ENCODE measurements at places on chromosomes 2 and 18. TPM values are rescaled to one million over a fixed set of nuclear protein-coding genes. Genes with fewer than 3 reads are reported as not detected.

Gene TCF23
- 0.70 TPM for polyA plus RNA-seq

- DNase-seq, result no peak
These were observed 432.7 kb downstream of the IRS1 start for GRCh38 chr2:226366920-226367319.

DNA sequence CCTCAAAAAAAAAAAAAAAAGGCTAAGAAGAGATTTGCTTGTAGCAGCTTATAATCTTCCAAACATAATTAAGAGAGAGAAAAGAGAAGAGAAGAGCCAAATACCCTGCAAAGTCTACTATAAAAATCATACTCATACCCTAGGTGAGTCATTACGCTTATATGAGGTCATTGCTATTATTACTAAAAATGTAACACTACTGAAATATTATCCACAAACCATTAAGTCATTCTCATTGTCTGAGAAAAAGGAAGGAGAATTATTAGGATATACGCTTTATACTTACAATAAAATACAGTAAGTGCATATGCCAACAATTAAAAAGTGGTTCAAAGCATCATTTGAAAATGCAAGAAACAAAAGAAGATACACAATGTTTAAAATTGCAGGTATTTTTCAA lies 66.5 kb downstream of the COLEC12 start:
- DNase-seq, result no peak

DNA sequence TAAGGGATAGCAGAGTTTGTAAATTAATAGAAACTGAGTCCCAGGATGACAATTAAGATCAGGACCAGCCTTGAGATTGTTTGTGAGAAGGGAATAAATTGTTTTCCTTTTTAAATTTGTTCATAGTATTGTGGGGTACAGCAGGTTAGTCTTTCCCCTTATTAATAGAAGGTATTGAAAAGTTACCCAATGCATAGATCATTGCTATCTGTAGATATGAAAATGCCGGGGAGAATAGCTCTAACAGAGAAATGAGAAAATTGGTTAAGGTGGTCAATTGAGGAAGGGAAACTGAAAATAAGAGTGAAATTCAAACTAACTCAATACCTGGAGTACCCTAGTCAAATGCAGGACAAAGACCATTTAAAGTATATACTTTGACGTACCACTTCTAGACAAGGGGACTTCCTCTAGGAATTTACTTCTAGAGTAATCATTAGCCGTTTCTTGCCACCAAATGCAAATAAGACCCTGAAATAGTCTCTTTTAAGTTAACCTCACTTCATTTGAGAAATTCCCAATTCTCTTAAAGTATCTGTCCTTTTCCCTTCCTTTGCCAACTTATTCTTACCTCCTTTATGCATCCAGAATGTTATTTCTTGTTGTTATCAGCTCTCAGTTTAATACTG lies 1224.4 kb upstream of the LRRTM1 start:
- no peak for DNase-seq

Gene ZNF385B
- 11.5 TPM for polyA plus RNA-seq

Gene MRO
- 2.6 TPM for polyA plus RNA-seq

DNA sequence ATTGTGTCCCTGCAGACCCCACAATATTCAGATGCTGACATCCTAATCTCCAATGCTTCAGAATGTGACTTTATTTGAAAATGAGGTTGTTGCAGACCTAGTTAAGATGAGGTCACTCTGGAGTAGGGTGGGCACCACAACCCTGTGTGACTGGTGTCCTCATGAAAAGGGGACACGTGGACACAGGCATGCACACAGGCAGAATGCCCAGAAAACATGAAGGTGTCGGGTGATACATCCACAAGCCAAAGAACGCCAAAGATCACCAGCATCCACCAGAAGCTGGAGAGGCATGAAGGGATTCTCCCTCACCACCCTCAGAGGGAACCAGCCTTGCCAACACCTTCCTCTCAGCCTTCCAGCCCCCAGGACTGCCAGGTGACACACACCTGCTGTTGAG lies 69.3 kb downstream of the AFF3 start:
- DNase-seq, result no peak

Gene COLEC11
- polyA plus RNA-seq, result 4.5 TPM

- no peak for DNase-seq
These were observed 312.4 kb upstream of the SPHKAP start for GRCh38 chr2:228493852-228494251.

DNA sequence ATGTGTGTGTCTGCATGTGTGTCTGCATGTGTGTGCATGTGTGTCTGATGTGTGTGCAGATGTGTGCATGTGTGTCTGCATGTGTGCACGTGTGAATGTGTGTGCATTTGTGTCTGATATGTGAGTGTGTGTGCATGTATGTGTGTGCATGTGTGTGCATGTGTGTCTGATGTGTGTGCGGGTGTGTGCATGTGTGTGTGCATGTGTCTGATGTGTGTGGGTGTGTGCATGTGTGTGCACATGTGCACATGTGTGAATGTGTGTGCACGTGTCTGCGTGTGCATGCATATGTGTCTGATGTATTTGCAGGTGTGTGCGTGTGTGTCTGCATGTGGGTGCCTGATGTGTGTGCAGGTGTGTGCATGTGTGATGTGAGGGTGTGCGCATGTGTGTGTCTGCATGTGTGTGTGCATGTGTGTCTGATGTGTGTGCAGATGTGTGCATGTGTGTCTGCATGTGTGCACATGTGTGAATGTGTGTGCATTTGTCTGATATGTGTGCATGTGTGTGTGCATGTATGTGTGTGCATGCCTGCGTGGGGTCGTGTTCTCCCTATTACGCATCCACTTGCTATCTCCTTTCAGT lies 470.1 kb upstream of the HS6ST1 start:
- no peak for DNase-seq

DNA sequence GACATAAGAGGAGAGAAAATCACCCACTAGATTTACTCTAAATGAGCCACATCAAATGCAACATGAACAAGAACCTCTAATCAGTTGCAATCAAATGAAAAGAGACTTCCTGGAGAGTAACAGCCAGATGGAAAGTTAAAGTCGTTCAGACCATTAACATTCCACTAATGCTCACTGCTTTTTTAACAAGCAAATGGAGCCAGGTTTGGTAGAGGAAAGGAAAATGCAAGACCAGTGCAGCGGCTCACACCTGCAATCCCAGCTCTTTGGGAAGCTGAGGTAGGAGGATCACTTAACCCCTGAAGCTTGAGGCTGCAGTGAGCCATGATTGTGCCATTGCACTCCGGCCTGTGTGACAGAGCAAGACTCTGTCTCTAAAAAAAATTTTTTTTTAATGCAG lies 48.5 kb downstream of the CACNB4 start:
- no peak for DNase-seq

Gene GKN2
- not detected for polyA plus RNA-seq

Data from left renal cortex interstitium (tissue), 4 donors.